NCI-H524 (cell line): ENCODE measurements at places on chromosomes 4 and X.
A peak's percentile ranks its signal among the peaks of the same experiment; 100 is the strongest.

DNA sequence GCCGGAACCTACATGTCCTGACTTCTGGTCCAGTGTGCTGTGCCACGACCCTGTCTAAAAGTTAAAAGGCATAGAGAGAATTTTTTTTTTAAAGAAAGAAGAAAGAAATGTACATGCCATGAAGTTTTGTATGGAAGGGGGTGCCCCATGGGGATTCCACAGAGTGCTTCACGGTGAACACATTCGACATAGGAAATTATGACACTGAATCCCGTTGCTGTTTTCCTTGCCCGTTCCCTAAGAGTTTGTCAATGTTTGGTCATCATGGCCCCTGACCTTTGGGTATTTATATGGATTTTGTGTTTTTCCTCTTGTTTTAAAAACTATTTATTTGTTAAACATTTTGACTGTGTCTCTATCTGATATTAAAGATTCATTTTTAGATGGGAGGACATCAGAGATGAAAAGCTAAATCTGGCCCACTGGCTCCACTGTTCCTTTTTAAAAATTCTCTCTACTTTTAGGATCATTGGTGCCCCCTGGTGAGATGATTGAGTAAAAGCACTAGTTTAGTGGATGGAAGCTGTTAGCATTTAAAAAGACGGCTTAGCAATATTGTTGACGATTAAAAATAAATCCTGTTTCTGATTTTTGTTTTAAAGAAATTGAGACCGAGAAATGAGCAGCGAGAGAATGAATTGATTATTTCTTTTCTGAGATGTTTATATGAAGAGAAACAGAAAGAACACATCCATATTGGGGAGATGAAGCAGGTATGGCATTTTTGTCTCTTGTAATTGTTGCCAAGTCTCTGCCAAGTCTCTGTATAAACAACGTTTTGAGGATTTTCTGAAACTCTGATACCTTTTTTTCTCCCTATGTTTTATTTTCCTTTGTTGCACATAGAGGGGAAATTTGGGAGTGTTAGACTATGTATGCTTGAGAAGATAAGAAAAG, 75.0 kb downstream of the PTTG2 start:
- DNase-seq: peak; percentile 54

DNA sequence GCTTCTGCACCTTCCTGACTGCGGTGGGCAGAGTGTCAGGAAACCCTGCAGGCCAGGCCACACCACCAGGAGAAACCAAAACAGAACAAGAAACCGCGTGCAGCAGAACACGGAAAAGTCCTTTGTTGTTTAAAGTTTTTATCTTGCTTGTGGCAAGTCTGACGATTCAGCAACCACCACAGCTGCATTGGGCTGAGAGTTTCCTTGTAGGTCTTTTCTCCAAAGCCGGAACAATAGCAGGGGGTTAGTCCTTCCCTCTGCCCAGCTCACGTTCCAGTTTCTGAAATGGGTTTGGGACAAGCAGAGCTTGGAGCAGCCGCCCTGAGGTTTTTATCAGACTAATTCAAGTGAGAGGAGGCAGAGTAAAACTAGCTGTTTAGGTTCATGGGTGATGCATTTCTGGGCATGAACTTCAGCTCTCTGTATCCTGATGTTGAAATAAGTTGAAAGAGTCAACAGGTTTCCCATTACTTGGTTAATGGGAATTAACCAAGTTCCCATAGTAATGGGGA, 216.9 kb downstream of the PTTG2 start:
- DNase-seq: no peak

DNA sequence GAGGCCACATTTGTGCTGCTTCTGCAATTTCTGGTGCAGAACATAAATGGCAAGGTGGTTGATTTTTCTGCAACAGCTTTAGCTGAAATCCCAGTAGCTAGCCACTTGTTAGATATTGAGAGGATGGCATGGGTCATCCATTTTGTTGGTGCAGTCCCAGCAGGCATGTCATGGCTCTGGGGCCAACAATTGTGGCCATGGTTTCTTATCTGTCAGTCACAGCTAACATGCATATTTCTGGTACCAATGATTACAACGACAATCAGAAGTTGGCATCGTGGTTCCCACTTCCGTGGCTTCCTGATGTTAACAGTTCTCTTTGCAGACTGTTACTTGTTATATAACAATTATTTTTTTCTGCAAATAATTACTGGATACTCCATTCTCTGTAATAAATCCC, 42.8 kb upstream of the PRKG2 start:
- no peak for DNase-seq

DNA sequence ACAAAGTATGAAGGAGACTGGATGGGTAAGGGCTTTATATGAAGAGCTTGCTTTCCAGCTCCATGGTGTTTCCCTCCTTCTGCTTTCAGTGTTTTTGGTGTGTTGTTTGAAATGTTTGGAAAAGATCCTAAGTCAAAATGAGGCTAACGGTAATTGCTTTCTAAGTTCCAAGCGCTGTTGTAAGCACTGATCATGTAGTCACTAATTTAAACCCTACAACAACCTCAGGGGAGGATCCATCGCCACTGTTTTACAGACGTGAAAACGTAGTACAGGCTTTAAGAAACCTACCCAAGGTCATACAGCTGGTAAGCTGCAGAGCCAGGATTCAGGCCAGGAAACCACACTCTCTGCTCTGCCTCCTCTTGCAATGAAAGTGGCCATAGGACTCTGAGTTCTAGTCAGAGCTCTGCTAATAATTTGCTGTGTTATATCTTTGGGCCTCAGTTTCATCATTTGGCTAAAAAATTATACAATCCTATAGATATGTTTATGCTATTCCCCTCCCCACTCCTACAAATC, 102.9 kb upstream of the PGRMC2 start:
- no peak for DNase-seq

DNA sequence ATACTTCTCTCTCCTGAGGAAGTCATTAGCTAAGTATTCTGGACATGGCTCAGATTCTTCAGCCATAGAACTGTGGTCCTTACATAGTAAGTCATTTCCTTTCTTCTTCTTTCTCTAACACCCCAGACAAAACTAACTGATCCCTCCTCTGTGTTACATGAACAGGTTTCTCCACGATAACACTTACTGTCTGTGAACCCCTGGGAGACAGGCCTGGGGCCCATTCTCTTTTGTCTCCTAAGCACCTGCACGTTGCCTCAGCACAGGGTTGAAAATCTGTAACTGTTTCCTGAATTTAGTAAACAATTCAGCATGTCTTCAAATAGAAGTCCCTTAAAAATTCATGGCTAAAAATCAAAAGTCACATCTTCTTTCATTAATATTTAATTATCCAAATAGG, 24.7 kb downstream of the APBB2 start:
- no peak for DNase-seq

GRCh38 chr4:11632483-11632882, 203.8 kb upstream of the HS3ST1 start:
- DNase-seq: no peak

DNA sequence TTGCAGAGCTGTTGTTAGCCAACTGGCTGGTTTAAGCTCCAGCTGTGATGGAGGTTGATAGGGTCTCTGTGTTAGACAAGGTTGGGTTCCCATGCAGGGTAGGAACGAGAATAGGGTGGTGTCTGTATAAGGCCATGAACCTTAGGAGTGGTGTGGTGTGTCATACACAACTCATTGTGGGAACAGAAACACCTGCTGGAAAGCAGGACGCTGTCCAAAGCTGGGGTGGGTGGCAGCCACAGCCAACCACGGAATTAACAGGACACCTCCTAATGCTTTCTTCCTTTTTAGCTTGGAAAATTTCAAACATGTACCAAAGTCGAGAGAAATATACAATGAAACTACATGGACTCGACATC, 94.4 kb downstream of the ARHGAP10 start:
- no peak for DNase-seq

DNA sequence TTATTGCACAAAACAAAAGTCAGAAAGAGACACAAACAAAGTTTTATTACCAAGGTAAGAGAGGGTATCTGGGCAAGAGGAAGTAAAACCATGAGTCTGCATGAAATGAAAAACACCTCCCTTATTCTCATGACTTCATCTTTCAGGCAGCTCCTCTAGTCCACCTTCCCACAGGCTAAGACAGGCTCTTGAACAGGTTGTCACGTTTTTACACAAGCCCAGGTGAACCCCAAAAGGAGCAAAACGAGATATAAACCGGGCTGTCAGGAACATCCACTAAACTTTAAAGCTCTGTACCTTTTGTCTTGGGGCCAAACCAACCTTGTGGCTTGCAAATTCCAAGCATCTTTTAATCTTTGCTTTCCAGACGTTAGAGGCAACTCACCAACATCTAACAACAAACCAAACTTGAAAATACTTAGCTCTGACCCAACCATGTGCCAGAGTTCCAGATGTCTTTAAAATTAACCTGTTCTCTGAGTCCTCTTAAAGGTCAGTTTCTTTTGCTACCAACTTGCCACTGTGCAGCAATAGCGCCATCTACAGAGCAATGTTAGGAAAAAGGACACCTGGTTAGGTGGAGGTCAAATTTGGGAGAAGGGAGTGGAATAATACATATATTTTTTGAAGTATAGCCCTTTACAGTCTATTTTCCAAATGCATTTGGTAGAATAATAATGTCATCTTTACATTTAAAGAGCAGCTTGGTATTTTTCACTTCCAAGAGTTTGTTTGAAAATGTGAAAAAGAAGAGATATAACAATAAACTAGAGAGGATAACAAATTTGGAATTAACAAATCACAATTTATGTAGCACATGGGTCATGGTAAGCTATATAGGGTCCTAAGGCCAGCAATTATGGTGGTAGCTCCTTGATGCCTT, 73.1 kb downstream of the QRFPR start:
- peak; percentile 42 for DNase-seq

- DNase-seq: no peak
These were observed 1443.4 kb upstream of the TENM3 start for GRCh38 chr4:180799798-180800197.

- DNase-seq: no peak
These were observed 21.9 kb upstream of the GPR78 start for GRCh38 chr4:8558080-8558960.

DNA sequence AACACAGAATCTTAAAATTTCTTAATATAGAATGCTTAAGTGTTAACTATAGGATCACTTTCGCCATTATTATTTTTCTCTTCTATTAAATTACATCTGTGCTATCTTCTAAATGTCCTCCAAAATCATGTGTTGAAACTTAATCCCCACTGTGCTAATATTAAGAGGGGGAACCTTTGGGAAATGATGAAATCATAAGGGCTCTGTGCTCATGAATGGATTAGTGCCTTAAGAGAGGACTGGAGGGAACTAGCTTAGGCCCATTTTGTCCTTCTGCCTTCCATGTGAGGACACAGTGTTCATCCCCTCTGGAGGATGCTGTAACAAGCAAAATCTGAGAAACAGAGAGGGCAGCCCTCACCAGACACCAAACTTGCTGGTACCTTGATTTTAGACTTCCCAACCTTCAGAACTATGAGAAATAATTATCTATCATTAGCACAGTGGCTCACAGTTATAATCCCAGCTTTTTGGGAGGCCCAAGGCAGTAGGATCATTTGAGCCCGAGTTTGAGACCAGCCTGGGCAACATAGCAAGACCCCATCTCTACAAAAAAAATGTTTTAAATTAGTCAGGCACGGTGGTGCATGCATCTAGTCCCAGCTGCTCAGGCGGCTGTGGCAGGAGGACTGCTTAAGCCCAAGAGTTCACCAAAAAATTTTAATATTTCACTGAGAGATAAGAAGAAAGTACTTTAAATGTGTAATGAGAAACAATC, 26.3 kb downstream of the KLHL8 start:
- DNase-seq: peak; percentile 38

DNA sequence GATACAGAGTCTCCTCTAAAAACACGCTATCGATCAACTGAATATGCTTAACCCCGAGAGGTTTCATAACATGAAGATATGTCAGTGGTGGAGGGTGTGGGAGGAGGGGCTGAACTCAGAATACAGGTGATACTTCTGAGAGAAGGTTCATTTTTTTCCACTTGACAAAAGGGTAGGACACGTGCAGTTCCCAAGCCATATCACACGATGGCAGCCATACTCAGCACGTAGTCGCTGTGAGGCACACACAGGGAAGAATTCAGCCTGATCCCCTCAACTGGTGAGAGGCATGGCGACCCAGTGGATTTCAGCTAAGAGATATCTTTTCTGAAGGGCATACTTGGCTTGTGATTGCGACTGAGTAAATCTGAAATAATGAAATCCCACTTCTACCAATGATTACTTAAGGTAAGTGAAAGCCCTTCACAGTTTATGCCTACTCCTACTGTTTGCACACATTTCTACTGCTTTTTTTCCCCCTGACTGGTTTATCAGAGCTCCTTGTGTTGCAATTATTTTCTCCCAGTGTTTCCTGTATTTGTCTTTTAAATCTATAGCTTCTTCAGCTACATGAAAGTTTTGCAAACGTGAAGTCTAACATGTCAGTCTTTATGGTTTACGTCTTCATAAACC, 133.1 kb downstream of the CORIN start:
- peak; percentile 76 for DNase-seq

GRCh38 chr4:189656641-189657040, 284.0 kb upstream of the FRG1 start:
- peak; percentile 20 for DNase-seq

DNA sequence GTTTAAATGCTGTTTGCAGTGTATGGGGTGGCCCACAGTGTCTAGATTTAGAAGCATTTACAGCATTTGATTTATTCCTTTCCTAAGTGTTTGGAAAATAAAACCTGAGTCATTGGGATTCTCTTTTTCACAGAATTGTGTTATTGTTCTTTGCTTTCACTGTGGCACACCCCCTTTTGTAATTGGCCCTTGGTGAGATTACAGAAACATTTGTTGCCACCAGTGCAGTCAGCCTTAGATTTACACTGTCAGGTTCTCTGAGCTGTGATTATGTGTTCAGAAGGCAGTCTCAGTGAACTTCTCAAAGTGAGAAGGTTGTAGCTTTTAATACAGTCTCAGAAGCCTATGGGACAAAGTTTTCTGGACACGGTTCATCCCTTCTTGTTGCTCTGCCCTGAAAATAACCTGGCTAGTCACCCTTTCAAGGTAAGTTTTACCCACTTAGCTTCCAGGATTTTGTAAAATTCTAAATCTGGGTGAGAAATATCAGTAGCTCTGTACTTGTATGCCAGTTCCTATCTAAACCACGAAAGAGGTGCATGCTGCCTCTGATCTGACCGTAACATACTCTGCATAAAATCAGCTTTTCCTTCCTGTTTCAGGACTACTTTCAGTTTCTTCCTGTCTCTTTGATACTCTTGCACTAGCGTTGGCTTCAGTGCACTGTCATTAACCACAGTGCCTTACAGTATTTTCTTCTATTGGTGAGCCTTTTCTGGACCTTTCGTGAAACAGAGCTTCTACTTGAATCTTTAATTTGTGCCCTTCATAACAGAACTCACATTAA, 12.6 kb downstream of the RUFY3 start:
- no peak for DNase-seq

DNA sequence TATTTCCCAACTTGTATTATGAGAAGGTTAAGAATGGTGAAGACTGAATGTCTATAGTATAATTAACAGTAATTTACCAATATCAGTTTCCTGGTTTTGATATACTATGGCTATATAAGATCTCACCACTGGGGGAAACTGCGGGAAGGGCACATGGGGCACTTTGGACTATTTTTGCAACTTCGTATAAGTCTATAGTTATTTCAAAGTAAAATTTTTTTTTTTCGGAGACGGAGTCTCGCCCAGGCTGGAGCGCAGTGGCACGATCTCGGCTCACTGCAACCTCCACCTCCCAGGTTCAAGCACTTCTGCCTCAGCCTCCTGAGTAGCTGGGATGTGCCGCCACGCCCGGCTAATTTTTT, 46.1 kb downstream of the CXorf58 start:
- DNase-seq: no peak
